ENCODE measurements at places on chromosomes 13 and 19.

DNA sequence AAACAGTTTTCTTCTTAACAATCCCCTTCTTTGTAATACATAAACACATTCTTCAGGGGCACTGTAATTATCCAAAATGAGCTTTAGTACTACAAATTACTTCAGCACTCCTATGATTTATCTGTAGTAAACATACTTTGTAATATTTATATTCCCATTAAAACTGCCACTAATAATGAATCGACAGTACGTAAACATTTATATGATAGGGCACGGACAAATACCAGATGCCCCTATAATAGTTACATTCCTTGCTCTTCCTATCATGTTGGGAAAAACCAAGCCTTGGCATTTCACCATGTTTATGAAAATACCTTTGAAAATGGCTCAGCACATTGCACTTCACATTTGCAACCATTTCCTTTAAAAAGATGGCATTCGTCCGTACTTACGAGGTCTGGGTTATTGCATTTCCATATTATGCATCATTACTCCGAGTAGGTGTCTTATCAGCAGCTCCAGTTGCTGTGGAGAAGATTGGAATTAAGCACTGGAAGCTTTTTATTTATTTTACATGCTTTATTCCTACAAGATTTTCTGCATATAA, 1043.4 kb downstream of the DIAPH3 start:
- DNase-seq: no peak

DNA sequence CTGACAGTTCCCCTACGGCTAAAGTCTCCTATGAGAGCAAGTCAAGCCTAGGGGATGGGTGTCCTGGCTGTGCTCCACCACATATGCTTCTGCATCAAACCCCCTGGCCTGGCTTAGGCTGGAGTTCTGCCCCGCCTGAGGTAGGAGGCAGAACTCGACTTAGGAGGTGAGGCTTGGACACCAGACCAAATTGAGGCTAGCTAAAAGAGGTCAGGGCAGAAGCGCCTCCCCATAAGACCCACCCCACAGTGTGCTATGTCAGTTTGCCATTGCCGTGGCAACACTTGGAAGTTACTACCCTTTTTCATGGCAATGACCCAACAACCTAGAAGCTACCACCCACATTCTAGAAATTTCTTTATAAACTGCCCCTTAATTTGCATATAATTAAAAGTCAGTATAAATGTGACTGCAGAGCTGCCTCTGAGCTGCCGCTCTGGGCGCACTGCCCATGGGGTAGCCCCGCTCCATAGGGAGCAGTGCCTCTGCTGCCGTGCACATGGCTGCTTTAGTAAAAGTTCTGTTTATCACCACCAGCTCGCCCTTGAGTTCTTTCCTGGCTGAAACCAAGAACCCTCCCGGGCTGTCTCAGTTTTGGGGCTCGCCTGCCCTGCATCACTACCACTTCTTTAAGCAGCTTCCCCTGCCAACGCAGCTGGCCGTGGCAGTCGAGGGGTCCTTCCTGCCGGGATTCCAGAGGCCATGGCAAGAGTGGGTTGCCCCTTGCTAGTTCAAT, 20.2 kb downstream of the AP1M1 start:
- DNase-seq: no peak

DNA sequence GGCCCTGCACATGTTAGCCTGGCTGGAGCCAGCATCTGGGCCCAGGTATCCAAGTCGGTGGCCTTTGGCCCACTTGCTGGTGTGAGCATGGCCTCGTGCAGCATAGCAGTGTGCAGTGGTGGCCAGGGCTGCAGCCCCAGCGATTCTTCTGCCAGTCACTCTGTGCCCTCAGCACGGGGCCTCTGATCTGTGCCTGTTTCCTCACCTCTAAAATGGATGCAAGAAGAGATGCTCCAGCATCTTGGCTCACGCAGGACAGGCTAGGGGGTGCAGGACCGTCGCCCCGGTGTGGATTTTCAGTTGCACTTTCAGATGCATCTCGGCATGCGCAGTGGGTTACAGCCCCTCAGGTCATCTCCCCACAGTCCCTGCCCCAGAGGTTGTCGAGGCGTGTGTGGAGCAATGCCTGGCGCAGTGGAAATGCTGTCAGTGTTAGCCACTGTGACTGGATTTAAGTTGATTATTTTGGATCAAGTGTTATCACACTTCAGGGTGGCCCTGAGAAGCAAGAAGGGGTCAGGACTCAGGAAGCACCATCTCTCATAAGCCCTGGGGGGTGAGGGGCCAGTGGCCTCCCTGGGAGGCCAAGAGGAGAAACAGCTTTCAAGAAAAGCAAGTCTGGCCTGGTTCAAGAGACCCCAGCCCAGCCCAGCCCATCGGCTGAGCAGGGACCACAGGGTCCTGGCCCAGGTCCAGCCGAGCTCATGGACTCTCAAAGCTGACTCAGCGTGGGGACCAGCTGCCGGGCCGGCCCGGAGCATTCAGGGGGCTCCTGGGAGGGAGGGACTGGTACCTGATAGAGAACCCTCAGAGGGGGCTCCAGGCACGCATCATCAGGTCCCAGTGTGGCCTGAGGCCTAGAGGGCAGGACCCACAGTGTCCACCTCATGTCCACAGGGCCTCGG, 27.8 kb downstream of the AP1M1 start:
- DNase-seq: no peak

DNA sequence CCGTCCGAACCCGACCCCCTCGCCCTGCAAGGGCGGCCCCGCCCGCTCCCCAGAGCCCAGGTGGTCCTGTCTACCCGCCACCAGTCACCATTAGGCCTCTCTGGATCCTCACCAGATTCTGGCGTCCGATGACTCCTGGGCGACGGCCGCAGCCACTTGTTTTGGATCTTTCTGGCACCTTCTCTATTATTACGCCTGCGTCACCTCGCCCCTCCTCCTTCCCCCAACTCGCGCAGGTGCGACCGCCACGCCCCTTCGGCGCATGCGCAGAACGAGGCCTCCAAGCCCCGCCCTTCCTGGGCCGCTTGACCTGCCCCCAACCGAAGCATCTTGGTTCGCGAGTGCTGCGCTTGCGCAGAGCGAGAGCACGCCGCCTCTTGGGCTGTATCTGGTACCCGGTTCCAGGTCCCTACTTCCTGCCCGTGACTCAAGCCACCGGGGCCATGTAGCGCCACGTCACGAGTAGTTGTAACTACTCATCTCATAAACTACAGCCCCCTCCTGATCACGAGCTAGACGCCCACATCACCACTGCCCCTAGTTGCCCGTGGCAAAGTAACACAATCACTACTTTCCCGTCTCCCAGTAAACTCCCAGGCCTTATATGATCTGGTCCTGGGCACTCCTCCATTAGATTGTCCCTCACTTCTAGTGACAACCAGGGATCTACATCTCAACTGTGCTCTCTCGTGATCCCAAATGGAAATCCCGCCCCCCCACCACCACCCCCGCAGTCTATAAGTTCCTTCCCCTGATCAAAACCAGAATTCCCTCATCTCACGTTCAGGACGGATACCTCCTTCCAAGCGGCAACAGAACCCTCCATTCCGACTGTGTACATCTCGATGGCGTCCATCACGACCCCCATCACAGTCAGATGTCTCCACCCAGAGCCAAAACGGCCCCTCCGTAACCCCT, at the start of gene DEDD2:
Gene DEDD2 (minus strand): TSS at position 158 of the 918 bp plus-strand sequence. CDS start 670 bp downstream, outside the sequence.
- peak; percentile 96 for DNase-seq

DNA sequence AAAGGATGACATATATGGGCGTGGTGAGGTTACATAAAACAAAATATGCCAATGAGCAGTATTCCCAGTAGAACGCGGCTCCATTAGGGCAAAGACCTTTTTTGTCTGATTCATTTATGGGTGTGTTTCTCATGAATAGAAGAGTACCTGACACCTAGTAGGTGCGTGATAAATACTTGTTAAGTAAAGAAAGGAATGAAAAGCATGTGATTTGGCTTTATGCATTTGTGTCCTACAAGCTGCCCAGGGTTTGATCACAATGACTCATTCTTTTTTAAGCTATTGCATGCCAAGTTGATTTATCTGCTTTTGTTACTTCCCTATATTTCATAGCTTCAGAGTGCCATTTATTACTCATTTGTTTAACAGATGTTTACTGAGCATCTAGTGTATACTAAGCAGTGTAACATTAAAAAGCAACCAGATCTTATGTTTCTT, 19.1 kb upstream of the KCTD4 start:
- no peak for DNase-seq

DNA sequence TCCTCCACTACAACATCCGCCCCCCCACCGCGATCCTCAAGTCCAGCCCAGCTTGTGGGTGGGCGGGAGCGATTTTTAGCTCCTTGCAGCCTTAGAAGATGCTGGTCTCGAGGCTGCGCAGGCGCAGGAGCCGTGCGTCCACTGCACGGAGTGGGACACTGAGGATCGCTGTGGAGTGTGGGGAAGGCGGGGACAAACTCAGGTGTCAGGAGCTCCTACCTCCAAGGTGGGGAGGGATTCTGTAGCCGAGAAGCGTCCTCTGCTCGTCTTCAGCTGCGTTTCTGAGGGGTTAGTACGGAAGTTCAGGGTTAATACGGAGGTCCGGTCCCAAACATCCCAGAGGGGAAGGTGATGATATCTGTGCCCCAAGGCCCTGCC, at the start of gene RTBDN:
Gene RTBDN (minus strand): TSS at position 14 of the 378 bp plus-strand sequence. CDS start 4,600 bp downstream, outside the sequence.
- DNase-seq: no peak

GRCh38 chr13:32255724-32256109, 59.4 kb downstream of the ZAR1L start:
- no peak for DNase-seq

DNA sequence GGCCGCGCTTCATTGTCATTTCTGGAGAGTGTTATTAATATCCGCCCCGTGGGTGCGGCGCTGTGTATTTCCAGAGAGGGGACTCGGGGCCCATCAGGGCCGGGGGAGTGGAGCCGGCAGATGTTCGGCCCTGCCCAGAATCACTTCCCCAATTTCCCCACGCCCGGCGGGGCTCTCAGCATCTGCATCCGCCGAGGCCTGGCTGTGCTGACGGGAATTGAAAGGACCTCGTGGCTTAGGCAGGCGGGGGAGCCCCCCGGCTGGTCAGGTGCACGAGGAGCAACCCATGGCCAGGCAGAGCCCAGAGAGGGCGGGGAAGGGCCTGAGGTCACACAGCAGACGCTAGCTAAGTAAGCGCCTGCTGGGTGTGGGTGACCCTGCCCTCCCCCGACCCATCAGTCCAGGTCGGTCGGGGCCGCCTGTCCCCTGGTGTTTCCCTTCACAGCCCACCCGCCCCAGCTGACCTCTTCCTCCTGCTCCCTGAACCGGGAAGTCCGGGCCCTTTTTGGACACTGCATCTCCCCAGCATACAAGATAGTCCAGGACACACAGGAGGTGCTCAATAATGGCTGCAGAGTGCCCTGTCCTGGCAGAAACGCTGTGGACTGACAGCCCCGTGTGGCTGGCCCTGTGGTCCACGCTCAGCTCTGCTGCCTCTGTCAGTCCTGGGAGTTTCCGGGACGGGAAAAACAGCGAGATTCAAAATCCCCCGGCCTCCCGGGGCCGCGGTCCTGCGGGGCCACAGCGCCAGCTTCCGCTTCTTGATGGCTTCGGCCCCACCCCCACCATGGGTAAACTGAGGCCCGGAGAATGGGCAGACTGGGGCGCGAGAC, 22.1 kb downstream of the ARID3A start:
- DNase-seq: peak; percentile 49

GRCh38 chr19:16760990-16761389, 41.3 kb downstream of the NWD1 start:
- no peak for DNase-seq

- no peak for DNase-seq
These were observed 15.2 kb downstream of the COL5A3 start for GRCh38 chr19:9995084-9995483.

GRCh38 chr19:1961000-1961883, 20.3 kb downstream of the CSNK1G2 start:
- no peak for DNase-seq

- no peak for DNase-seq
These were observed 86.6 kb downstream of the SLC7A1 start for GRCh38 chr13:29508876-29509252.

DNA sequence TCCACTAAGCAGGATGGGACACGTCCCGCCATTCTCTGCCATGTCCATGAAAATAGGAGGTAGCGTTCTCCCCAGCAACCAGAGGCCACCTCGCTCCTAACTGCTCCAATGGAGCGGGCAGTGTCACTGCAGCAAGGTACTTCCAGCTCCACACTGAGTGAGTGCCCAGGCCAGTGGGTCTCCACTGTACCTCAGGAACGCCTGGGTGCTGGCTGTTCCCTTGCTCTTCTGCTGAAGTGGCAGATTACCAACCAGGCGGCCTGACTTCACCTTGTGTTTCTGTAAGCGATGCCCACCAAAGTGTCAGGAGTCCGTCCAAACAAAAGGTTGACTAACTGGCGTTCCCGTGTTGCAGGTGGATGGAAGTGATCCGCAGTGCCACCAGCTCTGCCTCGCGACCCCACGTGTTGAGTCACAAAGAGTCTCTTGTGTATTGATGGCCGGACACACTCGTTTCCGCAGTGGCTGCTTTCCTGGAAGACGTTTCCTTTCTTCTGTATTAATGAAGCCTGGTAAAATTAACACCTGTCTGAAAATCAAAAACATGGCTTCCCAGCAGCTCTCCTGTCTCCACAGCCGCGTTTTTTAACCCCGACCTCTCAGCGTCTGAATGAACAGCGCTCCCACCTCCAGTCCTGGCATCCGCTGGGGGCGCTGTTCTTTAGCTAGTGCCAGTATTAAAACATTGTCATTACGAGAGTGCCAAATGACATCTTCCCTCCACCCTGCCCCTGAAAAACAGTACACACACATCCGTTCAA, 128.8 kb downstream of the STK24 start:
- peak; percentile 73 for DNase-seq

GRCh38 chr13:21348488-21349120, 110.5 kb downstream of the ZDHHC20 start:
- no peak for DNase-seq

DNA sequence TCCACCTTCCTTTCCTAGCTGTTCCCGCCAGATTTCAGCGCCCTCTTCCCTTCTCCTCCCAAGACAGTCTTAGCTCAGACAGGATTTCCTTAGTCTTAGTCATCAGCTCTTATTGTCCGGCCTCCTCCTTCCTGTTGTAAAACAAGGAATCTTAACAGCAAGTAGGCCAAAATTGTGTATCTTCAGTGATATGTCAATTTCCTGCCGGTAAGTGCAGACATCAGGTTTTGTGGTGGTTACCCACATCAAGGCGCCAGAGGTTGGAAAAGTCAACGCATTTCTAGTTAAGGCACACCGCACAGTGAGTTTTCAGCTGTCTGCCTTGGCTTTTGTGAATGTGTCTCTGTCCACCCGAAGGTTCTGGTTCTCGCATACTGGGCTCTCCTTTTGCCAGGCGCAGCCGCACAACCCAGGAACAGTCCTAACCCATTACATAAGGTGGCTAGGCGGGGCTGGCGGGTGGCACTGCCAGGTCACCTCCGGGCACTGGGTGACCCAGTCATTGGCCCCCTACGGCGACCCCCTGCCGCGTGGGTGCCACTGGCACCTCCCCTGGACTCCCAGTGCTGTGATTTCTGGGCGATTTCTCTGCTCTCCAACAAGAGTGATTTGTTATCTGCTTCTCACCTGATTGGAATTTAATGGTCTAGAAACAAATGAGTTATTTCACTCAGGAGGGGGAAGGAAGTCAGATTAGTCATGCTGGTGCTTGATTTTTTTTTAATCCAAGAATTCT, 12.9 kb downstream of the COL4A2 start:
- no peak for DNase-seq

- no peak for DNase-seq
These were observed 240.3 kb downstream of the DCT start for GRCh38 chr13:94239135-94239534.
